Sigmoid colon (tissue), 7 donors: ENCODE measurements at places on chromosomes 7 and 10. TPM values are rescaled to one million over a fixed set of nuclear protein-coding genes. Genes with fewer than 3 reads are reported as not detected.

PARP12 gene
- 20.6 TPM for total RNA-seq

ST8SIA6 gene
- 2.6 TPM for total RNA-seq

SFRP4 gene
- 3.2 TPM for total RNA-seq

SHH gene
- not detected for total RNA-seq

GRCh38 chr7:141563956-141564623, 12.9 kb downstream of the AGK start:
- DNase-seq = no peak

GRCh38 chr10:97760461-97761257, 11.1 kb downstream of the SFRP5 start:
- no peak for DNase-seq

DNA sequence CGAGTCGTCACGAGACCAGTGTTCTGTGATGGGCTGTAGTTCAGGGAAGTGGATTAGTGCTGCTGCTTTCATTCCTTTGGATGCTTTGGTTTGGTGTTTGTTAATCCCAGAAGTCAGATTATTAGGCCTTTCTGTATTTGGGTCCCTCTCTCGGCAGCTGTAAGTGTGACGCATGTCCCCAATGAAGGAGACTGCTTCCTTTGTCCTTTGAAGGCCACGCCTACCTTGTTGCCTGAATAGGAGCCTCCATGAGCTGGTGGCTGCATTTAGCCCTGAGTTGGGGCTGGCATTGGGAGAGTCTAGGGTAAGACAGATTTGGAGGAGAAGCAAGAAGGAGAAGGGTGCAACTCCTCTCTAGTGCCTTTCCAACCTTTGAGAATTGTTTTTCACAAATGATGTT, 34.5 kb downstream of the DOCK1 start:
- no peak for DNase-seq
